Heart right ventricle (tissue), 16 donors: ENCODE measurements at places on chromosomes 12 and 14. TPM values are rescaled to one million over a fixed set of nuclear protein-coding genes. Genes with fewer than 3 reads are reported as not detected.

RTN1 gene
- polyA plus RNA-seq, result 0.52 TPM

HPD gene
- 1.3 TPM for polyA plus RNA-seq

FBLN5 gene
- polyA plus RNA-seq, result 46.5 TPM

RERG gene
- 3.5 TPM for polyA plus RNA-seq

GLS2 gene
- polyA plus RNA-seq, result 0.59 TPM

IGF1 gene
- polyA plus RNA-seq, result 6.9 TPM

ZDHHC22 gene
- polyA plus RNA-seq, result not detected

RNF212B gene
- not detected for polyA plus RNA-seq

- DNase-seq, result no peak
Observed at GRCh38 chr12:25811656-25812126, 146.8 kb upstream of the RASSF8 start.

GRCh38 chr12:95710386-95710785 is 80.2 kb downstream of the NTN4 start:
- DNase-seq, result no peak

DNA sequence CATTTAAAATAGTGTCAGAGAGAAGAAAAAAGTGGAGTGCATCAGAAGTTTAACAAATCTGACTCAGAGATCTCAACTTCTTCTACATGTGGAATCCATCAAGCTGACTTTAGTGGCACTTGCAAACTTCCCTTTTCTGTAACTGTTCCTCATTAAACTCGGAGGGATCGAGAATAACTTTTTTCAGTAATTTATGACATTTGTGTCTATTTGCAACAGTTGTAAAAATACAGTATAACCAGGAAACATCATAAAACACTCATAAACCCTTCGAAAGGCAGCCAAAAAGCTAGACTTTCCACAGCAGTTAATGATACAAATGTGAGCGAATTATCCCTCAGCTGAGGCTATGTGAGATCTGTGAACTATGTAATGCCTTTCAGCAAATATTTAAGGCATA is 1936.8 kb upstream of the SEL1L start:
- no peak for DNase-seq

- DNase-seq, result no peak
Observed at GRCh38 chr12:95583933-95584332, 32.7 kb upstream of the USP44 start.

DNA sequence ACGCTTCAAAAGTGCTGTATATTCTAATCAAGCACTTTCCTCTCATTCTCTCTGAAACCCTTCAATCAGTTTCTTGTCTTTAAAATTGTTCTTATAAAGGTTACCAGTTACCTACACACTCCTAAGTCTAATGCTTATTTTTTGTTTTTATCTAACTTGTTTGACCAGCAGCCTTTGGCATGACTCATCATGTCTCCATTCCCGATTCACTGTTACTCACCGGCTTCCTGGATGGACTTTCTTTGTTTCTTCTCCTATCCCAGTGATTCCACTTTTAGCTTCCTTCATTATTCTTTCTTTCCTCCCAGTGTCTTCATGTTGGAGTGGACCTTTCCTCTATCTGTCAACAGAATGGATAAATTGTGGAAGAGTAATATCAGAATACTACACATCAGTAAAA is 368.6 kb upstream of the CCDC196 start:
- no peak for DNase-seq

- DNase-seq, result no peak
Observed at GRCh38 chr14:50725761-50726160, 57.7 kb upstream of the SAV1 start.

GRCh38 chr12:38949363-38949762 is 44.0 kb upstream of the CPNE8 start:
- no peak for DNase-seq

- DNase-seq, result no peak
Observed at GRCh38 chr12:93972411-93973208, 175.8 kb upstream of the PLXNC1 start.

DNA sequence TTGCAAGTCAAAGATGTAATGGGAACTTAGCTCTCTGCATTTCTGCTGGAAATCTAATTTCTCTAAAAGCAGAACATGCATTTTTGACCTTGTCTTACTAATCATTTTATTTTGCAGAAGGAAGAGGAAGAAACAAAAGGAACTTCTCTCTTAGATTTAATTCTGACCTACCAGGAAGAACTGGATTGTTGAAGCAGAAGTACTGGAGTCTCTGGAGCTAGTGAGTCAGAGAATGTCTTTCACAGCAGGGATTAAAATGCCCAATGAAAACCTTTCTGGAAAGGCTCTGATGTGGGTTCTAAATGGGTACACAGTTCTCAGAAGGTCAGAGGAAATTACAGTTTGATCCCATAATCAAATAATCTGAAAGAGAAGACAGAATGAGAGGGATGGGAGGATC is 70.8 kb upstream of the GNG2 start:
- no peak for DNase-seq
